Activated CD4-positive, alpha-beta T cell treated with anti-CD3 and anti-CD28 coated beads for 24 hours (primary cell): ENCODE measurements at places on chromosomes 6 and 20.

- no peak for DNase-seq
Observed at GRCh38 chr6:111503660-111504059, 20.6 kb upstream of the REV3L start.

GRCh38 chr6:162140251-162140852 lies 587.2 kb downstream of the PRKN start:
- DNase-seq: no peak

GRCh38 chr20:18154342-18154741 lies 16.7 kb downstream of the KAT14 start:
- no peak for DNase-seq

DNA sequence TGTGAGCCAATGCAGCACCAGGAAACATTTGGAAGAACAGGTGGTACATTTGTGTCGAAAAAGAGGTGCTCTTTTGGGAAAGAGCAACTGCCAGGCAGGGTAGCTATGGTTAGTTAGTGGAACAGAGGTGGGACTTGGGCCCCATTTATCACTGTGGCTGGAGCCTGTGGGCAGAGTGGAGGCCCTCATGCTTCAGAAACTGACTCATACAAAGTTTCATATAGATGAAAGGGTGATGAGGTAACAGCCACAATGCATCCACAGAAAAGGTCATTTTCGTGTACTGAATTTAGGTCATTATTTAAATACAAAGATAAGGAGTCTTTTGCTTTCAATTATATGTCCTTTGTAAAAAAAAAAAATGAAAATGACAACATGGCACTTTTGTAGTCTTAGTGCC lies 76.4 kb upstream of the HS3ST5 start:
- DNase-seq: no peak

- DNase-seq: no peak
Observed at GRCh38 chr6:63839485-63839884, 203.9 kb downstream of the PHF3 start.

GRCh38 chr6:139647016-139647415 lies 272.6 kb upstream of the CITED2 start:
- DNase-seq: no peak
